Activated naive CD4-positive, alpha-beta T cell treated with anti-CD3 and anti-CD28 coated beads, Interleukin-2, amount 50 U/mL, for 72 hours (primary cell): ENCODE measurements at places on chromosomes 6 and 20. TPM values are rescaled to one million over a fixed set of nuclear protein-coding genes. Genes with fewer than 3 reads are reported as not detected.

The RNF182 gene
- total RNA-seq: not detected

DNA sequence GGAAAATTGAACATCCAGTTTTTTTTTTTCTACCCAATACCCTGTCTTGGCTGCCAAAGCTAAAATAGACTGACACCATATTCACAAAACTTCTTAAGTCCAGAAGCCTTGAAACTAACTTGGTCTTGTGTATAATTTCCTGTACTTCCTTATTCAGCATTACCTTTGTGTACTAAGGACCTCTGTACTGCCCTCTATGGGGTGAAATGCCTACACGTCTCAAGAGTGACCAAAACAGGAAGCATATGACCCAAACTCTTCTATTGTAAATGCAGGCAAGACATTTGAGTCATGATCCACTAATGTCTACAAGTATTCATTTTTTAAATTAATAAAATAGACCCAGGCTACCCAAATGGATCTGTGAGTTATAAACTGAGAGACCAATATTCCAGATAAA lies 50.4 kb downstream of the HMGCLL1 start:
- DNase-seq: no peak

GRCh38 chr6:139497345-139497961 lies 123.0 kb upstream of the CITED2 start:
- no peak for DNase-seq

- no peak for DNase-seq
These were observed 29.1 kb downstream of the MYH7B start for GRCh38 chr20:34984756-34985261.

- DNase-seq: no peak
These were observed 105.0 kb downstream of the FIG4 start for GRCh38 chr6:109795994-109796555.

- DNase-seq: no peak
These were observed 194.0 kb downstream of the TRIM27 start for GRCh38 chr6:28729501-28730402.

GRCh38 chr6:154751011-154751800 lies 18.0 kb downstream of the SCAF8 start:
- DNase-seq: no peak

GRCh38 chr6:168252267-168252666 lies 67.3 kb downstream of the DACT2 start:
- DNase-seq: no peak
